ENCODE measurements at places on chromosomes 12 and 14. TPM values are rescaled to one million over a fixed set of nuclear protein-coding genes. Genes with fewer than 3 reads are reported as not detected.

The KLRC2 gene
- 2.8 TPM for total RNA-seq

DNA sequence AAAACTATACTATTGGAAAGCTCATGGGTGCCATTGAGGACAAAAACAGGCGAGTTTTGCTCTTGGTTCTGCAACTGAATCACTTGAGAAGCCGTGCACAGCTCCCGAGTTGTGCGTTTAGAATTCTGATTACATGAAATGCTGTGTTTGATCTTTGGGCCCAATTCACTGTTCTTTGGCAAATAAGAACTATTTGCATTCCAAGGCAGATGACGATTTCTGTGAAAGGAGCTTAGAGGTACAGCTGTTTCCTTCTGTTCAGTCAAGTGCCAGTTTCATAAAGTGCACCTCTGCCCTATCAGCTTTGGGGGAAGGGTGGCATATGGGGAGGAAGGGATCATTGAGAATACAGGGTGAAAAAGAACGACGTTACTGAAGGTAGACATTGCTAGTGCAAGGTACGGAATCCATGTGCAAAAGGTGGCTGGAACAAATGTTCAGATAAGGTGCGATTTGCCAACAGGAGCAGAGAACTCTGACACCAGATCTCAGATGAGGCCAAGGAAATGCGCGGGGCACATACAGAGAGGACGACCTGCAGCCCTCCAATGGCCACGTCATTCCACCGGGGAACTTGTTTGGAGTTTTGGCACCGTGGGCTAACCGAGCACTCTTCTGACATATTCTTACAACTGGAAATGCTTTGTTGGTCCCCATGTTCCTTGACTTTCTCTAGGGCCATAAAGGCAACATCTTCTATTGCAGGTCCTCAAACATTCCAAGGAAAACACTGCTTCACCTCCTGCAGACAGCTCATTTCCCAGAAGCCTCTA, 30.1 kb downstream of the TCHP start:
- no peaks in the 10 kb centered on the region for H3K27me3 ChIP-seq
- H3K27ac ChIP-seq: no peak overlapping the region
- H3K36me3 ChIP-seq: peaks cover 55% of the 10 kb centered on the region
- H3K4me3 ChIP-seq: no peak overlapping the region

The GDF3 gene
- total RNA-seq: 0.32 TPM

DNA sequence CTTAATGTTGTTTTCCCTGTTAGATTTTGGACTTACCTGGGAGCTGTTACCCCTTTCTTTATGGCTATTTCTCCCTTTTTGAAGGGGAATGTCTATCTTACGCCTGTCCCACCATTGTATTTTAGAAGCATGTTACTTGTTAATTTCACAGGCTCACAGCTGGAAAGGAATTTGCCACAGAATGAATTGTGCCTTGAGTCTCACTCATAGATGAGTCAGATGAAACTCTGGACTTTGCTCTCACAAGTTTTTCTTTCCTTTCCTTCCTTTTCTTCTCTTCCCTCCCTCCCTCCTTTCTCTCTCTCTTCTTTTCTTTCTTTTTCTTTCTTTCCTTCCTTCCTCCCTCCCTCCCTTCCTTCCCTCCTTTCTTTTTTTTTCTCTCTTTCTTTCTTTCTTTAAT, 9.3 kb upstream of the ATF7IP start:
- no peak overlapping the region for H3K27ac ChIP-seq
- no peak for DNase-seq
- H3K36me3 ChIP-seq: no peaks in the 10 kb centered on the region
- no peak overlapping the region for H3K4me3 ChIP-seq
- H3K27me3 ChIP-seq: no peaks in the 10 kb centered on the region

- H3K27ac ChIP-seq: no peak overlapping the region
- DNase-seq: no peak
- no peaks in the 10 kb centered on the region for H3K4me1 ChIP-seq
- H3K4me3 ChIP-seq: no peak overlapping the region
- H3K27me3 ChIP-seq: no peaks in the 10 kb centered on the region
Observed at GRCh38 chr12:72465940-72466630, 193.9 kb downstream of the TRHDE start.

- peaks cover 6% of the 10 kb centered on the region for H3K4me1 ChIP-seq
- no peak overlapping the region for H3K27ac ChIP-seq
- H3K4me3 ChIP-seq: no peak overlapping the region
- no peaks in the 10 kb centered on the region for H3K27me3 ChIP-seq
- H3K36me3 ChIP-seq: no peaks in the 10 kb centered on the region
- DNase-seq: no peak
Observed at GRCh38 chr12:69896653-69897381, 71.8 kb downstream of the MYRFL start.
